ENCODE measurements at places on chromosomes 6 and 20.
A peak's percentile ranks its signal among the peaks of the same experiment; 100 is the strongest.

DNA sequence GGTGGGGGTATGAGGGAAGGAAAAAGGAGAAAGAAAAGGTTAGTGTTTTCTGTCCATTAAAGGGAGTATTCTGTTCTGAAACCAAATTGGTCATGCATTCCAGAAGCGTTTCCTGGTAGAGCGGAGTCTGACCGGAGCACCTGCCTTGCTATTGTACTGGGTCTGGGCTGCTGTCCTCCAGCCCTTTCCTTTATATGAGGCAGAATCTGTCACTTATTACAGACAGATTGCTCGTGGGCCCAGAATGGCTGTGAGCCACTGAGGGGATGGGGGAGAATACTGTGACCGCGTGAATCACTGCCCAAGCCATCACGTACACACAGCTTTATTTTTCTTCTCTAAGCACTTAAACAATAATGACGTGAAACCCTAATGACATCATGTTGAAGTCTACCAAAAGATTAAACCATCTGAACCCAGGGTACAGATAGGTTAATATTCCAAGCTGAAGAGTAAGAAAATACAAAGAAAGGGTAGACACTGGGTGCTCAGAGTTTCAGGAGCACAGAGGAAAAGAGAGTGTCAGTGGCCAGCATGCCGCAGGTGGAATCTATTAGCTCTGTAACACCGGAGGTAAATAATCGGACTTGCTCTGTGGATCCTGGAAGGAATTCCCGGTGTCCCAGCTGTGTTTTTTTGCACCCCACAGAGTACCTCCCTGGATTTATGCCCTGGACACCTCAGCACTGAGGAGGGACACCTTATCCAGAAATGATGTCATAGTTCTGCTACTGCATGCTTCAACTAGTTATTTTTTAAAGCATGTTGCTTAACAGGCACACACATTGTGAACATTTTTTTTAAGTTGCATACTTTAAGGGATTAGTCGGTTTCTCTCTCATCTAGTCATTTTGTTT is 573.3 kb downstream of the PKHD1 start:
- no peak for DNase-seq

GRCh38 chr6:128149796-128150195 is 248.9 kb upstream of the THEMIS start:
- no peak for DNase-seq

GRCh38 chr6:153309651-153310050 is 178.6 kb upstream of the RGS17 start:
- DNase-seq, result no peak

GRCh38 chr6:17957498-17957897 is 29.9 kb downstream of the KIF13A start:
- no peak for DNase-seq

GRCh38 chr6:121925534-121926255 is 473.8 kb upstream of the HSF2 start:
- no peak for DNase-seq

DNA sequence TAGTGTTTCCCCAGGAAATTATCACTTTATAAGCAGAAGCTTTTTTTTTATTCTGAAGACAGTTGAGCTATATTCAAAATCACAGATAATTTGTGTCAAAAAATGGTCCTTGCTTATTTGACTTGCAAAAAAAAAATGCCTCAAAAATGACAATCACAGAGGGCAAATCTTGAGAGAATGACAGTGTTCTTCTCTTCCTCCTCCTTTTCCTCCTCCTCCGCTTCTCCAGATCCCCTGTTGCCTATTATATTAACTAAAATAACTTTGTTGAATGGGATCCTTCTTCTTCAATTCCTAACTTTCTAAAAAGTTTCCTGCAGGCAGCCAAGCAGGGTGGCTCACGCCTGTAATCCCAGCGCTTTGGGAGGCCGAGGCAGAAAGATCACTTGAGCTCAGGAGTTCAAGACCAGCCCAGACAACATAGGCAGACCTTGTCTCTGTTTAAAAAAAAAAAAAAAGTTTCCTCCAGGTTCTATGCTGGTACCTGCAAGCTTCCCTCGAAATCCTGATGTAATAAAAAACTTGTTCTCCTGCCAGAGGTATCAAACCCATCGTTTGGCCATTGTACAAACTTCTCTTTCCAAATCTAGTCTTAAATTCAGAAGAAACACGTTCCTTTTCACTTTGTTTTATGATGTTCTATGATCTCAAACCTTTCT is 128.6 kb downstream of the IPCEF1 start:
- DNase-seq, result no peak

DNA sequence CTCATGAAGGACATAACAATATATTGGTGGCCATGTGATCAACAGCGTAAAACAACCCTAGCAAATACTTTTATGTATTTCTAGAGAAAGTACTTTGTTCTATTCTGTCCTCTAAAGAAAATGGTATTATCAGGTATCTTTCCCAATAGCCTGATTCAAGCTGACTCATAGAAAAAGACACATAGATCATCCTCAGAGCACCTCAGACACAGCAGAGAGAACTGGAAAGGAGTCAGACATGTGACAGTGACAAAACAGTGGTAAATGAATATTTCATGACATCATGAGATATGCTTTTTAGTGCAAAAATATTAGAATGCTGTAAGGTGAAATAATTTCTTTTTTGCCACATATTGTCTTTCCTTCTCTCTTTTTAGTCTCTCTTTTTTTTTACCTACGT is 1355.0 kb upstream of the MAP3K7 start:
- no peak for DNase-seq

- no peak for DNase-seq
These were observed 139.1 kb upstream of the POU3F2 start for GRCh38 chr6:98695091-98695801.

DNA sequence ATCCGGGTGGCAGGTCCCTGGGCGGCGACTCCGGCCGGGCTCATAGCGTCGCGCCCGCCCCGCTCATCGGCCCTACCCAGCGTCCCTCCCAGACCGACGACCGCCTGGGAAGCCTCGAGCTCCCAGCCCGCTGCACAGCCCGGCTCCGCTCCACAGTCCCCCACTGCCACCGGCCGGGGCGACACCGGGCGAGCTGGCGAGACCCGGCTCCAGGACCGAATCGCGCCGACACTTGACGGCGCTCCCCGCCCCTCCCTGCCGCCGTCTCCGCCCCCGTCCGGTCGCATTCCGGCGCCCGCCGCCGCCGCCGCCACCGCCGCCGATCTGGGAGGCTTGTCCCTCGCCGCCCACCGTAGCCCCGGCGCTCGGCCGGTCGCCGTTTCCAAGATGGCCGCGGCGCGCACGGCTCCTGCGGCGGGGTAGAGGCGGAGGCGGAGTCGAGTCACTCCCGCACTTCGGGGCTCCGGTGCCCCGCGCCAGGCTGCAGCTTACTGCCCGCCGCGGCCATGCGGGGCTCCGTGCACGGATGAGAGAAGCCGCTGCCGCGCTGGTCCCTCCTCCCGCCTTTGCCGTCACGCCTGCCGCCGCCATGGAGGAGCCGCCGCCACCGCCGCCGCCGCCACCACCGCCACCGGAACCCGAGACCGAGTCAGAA is at the start of gene MAP3K4:
MAP3K4 (plus strand) TSS at position 364 of the 655 bp plus-strand sequence; CDS start at position 527, 163 bp downstream.
- peak; percentile 67 for DNase-seq

GRCh38 chr6:159908535-159908934 is 17.7 kb downstream of the MAS1 start:
- DNase-seq, result no peak

- DNase-seq, result no peak
These were observed 90.5 kb downstream of the SOD2 start for GRCh38 chr6:159602431-159603041.

Measured in stimulated activated CD8-positive, alpha-beta memory T cell treated with anti-CD3 and anti-CD28 coated beads, Interleukin-2, amount 100 ng/mL, for 1 hour (primary cell).